ENCODE measurements at places on chromosomes 16 and 17. TPM values are rescaled to one million over a fixed set of nuclear protein-coding genes. Genes with fewer than 3 reads are reported as not detected.

The MT1A gene
- 14.0 TPM for total RNA-seq

The FBXW10 gene
- total RNA-seq: 0.07 TPM

The SEPTIN12 gene
- total RNA-seq: not detected

The CCL18 gene
- not detected for total RNA-seq

The TMEM92 gene
- total RNA-seq: 0.05 TPM

The NPW gene
- total RNA-seq: 3.1 TPM

The SSTR5 gene
- total RNA-seq: not detected

The SULT1A3 gene
- total RNA-seq: 26.8 TPM

The GRIN2C gene
- total RNA-seq: not detected

The NSF gene
- total RNA-seq: 31.0 TPM

The CDH5 gene
- total RNA-seq: 798 TPM

The DNASE1 gene
- total RNA-seq: 6.9 TPM

The CRHR1 gene
- not detected for total RNA-seq

The CES1 gene
- not detected for total RNA-seq

The SIAH1 gene
- total RNA-seq: 13.7 TPM

The SPATA32 gene
- not detected for total RNA-seq

The C16orf95 gene
- 2.2 TPM for total RNA-seq

The PRR35 gene
- not detected for total RNA-seq

The FAAP100 gene
- 31.2 TPM for total RNA-seq

The AHSP gene
- not detected for total RNA-seq

The ZG16 gene
- total RNA-seq: not detected

The DOK4 gene
- 10.1 TPM for total RNA-seq

The RNF43 gene
- total RNA-seq: not detected

The CCL23 gene
- total RNA-seq: not detected

The ZPBP2 gene
- total RNA-seq: not detected

Data from mammary microvascular endothelial cell (primary cell).